ENCODE measurements at places on chromosomes 3 and 15.

- peak; percentile 66 for DNase-seq
Measured at GRCh38 chr3:62876064-62876463, 848 bp upstream of the CADPS start.

- peak; percentile 17 for DNase-seq
Measured at GRCh38 chr15:31145271-31145911, 43.9 kb upstream of the TRPM1 start.

GRCh38 chr3:71783152-71783551 is 1.8 kb downstream of the PROK2 start:
- no peak for DNase-seq

DNA sequence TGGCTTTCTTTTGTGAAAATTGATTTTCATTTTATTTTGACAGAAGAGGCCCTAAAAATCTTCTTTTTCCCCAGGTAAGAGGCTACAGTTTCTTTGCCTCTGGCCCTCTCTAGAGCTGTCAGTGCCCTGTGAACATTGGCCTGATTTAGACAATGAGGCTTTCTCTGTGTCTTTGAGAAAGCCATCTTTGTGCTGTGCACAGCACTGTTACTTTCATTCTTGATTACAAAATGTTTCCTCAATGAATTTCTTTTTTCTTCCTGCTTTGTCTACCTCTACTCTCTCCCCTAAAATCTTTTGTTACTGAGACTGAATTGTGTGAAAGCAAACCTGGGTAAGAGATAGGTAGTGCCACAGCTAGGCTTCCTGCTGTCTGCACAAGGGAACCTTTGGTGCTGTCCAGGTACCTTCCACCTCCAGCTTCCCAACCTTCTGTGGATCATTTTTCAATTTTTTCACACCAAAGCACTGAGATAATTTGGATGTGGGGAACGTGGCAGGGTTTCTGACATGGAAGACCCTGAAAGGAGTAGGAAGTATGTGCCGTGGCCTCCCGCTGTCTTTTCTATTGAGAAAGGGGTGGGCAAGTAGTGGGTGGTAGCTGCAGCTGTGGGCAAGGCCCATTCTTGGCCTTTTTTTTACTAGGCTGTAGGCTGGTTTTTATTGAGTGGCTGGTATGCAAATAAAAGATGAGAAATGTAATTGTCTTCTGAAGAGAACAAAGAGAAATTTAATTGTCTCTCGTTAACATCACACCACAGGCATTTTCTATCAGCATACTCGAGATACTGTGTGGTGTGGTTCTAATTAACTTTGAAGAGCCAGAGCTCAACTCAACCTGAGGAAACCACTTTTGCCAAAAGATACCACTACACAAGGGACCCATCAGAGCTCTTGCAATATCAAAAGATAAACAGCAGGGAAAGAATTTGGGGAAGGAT is 21.0 kb downstream of the RAB8B start:
- DNase-seq = no peak

GRCh38 chr15:47349179-47349578 is 368.1 kb upstream of the SEMA6D start:
- DNase-seq = no peak

GRCh38 chr15:43920254-43920600 is 93.4 kb downstream of the WDR76 start:
- DNase-seq = no peak

GRCh38 chr15:71716990-71717389 is 93.4 kb upstream of the NR2E3 start:
- peak; percentile 18 for DNase-seq

GRCh38 chr15:78455749-78456148 is 17.7 kb downstream of the IREB2 start:
- DNase-seq = no peak

- no peak for DNase-seq
Measured at GRCh38 chr15:81843226-81843625, 202.6 kb downstream of the MEX3B start.

DNA sequence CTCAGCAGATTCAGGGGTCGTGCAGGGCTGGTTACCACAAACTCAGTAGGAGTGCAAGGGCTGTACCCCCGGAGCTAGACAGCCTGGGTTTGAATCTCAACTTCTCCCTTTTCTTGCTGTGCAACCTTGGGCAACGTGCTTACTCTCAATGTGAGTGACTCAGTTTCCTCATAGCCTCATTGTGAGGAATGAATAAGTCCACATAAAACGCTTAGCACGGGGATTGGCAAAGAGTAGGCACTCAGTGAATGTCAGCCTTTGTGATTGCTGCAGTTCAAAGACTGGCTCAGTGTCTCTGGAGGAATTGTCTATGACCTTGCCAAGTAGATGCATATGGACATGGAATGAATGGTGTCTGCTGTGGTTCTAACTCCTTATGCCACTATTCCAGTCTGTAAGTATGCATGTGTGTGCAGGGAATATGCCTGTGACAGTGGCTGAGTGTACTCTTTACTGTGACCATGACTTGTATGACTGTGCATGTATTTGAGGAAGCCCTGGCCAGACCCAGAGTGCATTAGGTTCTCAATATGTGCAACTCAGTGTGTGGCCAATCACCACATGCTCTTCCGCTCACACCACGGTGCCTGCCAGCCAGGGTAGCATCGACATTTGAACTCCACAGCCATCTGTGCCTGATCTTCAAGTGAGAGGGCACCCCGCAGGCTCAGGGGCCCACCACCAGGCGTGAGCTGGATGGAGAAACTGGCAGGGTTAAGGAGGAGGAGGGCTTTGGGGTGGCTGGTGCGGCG is 900 bp upstream of the HYAL3 start:
- DNase-seq = peak; percentile 30

DNA sequence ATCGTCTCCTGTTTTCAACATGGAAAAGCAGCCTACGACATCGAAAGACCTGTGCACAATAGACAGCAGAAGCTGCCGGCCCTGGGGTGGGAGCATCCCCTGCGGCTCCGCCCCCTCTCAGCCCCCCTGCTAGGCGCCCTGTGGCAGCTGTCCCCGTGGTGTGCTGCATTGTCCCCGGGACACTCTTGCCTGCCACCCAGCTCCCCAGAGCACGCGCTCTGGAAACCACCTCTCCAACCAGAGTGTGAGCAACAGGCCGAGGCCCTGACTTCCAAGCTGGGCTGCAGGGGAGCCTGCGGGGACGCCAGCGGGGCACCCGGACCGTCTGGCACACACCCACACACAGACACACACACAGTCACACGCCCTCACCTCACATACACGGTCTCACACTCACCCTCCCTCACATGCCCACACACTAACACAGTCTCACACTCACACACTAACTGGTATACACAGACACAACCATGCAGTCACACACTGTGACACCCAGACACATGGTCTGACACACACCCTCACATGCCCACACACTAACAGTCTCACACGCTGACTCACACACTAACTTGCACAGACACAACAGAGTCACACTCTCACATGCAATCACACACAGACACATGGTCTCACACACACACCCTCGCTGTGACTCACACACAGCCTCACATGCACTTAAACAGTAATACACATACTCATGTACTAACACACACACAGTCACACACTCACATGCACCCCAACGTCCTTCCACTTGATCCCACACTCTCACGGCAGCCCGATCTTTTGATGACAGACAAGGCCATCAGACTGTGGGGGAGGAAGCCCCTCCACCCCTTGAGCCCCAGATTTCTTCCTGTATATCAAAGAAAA is 94.7 kb downstream of the OCA2 start:
- no peak for DNase-seq

- DNase-seq = peak; percentile 46
Measured at GRCh38 chr3:43345877-43346276, 59.5 kb downstream of the SNRK start.

DNA sequence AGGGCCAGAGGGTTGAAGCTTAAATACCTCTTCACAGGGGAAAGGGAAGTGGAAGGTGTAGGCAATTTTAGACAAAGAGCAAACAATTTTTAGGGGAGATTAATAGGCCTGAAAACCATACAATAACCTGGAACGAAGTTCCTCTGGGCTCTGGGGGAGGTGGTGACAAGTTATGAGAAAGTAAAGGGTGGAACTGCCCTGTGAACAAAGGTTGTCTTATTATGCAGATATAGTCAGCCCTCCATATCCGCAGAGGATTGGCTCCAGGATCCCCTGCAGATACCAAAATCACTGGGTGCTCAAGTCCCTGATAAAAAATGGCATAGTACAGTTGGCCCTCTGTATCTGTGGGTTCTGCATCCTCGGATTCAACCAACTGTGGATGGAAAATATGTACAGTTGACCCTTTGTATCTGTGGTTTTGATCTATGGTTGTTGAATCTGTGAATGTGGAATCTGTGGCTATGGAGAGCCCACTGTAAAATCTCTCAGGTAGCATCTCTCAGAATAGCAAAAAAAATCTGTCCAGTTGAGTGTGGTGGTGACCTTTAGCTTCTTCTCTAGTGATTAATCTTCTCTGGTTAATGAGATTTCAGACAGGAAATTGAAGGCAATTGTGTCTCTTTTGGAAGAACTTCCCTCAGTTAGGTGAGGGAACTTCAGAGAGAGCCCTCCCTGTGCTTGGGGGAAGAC is 40.2 kb downstream of the CLEC3B start:
- peak; percentile 79 for DNase-seq

DNA sequence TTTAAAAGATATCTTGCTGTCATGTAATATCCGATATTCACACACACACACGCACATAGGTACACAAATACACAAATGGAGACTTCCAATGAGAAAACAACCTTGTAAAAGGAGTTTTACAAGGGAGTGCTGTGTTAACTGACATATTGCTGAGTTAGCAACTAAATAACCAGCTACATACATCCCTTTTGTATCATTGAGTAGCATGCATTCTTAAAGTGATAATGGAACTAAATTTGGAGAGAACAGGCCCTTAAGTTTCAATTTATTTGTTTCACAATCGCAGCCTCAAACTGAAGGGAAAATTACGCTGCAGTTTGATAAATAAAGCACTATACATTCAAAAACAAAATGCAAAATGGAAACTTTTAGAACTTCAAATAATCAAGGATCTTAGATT is 1046.0 kb upstream of the NR2F2 start:
- DNase-seq = no peak

DNA sequence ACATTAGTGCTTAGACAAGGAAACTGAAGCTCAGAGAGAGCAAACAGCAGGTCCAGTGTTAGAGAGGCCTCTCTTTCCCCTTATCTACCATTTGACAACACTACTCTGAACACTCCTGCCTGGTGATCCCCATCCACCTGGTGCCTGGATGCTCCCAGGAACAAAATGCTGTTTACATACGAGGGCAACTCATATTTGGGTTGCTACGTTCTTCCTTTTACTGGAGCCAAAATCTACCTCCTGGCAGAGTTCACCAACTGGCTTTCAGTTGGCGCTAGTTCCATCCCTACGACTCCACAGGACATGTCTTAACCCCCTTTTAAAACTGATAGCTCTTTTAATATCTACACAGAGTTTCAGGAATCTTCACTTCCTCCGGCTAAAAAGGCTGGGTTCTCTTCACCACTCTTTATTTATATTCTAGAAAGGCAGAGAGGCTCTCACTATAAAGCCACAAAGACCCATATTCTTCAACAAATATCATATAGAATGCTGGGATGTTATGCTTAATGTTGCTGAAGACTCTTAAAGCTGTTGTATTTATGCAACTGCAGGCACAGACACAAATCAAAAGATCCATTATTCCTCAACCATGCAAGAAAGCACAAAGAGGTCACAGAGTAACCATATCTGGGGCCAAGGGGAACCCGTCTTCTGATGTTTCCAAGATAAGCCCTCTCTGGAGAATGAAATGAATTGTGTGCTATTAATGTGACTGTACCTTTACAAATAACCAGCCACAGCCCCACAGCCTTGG is 47.9 kb downstream of the CCNB2 start:
- no peak for DNase-seq

DNA sequence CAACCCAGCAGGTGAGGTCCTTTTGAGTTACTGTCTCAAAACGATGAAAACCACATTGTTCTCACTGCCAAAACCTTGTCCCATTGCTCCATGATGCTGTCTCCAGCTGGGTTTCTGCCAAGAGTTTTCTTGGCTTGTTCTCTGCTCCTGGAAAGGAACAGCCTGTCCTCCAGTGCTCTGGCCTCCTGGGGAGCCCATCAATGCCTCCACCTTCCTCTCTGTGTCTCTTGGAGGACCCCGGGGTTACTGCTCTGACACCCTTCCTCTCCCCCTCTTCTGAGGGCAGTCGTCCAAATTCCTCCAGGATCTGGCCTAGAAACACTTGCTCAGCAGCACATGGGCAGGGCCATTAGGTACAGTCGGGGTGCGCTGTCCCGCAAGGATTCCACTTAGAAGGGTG is 63.9 kb upstream of the RGMA start:
- DNase-seq = no peak

DNA sequence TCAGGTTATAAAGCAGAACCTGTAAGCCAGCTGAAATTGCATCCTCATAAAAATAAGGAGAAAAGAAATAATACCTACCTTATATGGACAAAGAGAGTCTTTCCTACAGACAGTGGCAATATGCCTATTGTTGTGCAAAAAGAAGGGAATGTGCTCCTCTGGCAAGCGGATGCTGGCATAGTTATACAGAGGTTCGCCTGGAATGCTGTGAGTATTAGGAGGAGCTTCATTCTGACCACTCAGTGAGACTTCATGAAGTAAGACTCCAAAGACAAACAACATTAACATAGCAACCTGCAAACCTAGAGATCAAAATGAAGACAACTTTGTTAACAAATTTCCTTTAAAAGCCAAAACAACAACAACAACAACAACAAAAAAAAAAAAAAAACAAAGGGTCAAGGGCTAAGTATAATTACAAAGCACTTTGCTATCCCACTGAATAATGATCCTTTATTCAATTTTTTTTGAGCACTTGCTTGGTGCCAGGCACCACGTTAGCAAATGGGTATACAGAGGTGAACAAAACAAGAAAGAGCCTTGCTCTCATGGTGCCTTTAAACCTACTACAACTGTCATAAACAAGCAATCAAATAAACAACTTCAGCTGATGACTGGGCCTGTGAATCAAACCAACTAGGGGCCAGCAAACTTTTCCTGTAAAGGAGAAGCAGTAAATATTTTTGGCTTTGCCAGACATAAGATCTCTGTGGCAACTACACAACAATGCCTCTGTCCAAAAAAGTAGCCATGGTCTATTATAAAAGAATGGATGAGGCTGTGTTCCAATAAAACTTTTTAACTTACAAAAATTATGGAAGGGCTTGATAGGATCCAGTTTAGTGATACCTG is 3.7 kb downstream of the EOGT start:
- DNase-seq = no peak

DNA sequence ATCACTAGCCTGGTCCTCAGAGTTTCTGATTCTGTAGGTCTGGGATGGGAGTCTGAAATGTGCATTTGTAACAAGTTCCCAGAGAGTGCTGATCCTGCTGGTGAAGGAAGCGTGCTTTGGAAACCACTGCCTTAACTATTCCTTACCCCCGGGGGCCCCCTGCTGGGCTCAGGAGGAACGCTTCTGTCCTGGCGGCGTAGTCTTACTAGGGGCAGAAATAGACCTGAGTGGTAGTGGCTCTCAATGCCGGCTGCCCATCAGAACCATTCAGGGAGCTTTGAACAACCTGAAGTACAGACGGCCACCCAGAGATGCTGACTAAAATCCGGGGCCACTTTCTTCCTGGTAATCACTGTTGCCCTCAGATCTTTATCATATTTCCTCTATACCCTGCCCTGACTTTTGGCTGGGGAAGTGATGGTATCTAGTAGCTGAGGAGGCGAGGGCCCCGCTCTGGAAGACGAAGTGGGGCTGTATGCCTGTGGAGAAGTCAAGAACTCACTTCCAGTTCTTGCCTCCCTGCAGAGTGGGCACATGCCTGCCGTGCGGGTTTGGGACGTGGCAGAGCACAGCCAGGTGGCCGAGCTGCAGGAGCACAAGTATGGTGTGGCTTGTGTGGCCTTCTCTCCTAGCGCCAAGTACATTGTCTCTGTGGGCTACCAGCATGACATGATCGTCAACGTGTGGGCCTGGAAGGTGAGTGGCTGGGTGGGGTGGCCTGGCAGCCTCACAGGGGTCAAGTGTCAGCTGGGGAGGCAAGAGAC is 16.3 kb upstream of the JMJD7 start:
- DNase-seq = peak; percentile 78

- DNase-seq = peak; percentile 34
Measured at GRCh38 chr15:43441316-43441715, 51.6 kb downstream of the TP53BP1 start.
